ENCODE measurements at places on chromosomes 7 and 10.

DNA sequence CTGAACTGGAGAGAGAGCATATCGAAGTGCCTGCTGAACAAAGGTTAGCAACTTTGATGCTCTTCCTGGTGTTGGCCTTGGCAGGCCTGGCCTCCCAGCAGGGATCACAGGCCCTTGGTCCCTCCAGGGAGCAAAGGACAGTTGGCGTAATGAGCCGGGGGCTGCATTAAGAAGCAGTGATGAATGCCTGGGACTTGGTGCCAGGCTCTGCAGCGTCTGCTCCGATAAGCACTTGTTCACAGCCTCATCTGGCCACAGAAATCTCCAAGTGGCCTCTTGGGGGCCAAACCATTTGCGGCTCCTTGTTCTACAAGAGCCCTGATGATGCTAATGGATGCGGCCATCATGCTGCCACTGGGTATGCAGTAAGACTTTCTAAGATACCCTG, 31.8 kb downstream of the CRHR2 start:
- DNase-seq = no peak

GRCh38 chr7:151038951-151039849, 9.1 kb upstream of the ASIC3 start:
- no peak for DNase-seq

DNA sequence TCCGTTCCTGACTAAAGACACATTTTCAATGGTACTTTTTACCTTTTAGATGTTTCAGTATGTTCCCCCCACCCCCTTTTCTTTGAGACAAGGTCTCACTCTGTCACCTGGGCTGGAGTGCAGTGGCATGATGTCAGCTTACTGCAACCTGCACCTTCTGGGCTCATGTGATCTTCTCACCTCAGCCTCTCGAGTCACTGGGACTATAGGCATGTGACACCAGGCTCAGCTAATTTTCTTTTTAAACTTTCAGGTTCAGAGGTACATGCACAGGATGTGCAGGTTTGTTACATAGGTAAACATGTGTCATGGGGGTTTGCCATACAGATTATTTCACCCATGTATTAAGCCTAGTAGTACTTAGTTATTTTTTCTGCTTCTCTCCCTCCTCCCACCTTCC, 99.3 kb upstream of the RPA3 start:
- no peak for DNase-seq

DNA sequence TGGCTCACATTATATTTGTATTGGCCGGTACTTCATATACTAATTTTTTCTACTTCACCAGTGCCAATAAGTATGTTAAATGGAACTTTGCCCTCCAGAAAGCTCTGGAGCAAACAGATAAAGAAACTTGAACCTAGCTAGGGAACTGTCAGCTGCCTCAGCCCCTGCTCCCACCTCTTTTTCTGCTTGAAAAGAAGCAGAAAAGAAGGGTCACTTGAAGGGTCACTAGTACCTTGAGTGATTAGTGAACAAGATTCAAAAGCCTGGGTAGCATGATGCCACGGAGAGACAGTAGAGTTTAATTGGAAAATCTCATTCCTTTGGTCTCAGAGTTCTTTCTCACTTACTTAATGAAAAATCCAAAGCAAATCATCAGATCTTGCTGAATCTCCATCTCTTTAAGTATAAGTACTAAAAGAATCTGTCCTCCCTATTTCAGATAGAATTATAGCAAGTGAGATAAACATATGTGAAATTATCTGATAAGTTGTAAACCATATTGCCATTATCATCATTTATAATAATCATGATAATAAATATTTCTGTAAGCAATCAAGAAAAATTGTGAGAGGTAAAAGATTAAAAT, 47.7 kb downstream of the PTN start:
- DNase-seq = no peak

DNA sequence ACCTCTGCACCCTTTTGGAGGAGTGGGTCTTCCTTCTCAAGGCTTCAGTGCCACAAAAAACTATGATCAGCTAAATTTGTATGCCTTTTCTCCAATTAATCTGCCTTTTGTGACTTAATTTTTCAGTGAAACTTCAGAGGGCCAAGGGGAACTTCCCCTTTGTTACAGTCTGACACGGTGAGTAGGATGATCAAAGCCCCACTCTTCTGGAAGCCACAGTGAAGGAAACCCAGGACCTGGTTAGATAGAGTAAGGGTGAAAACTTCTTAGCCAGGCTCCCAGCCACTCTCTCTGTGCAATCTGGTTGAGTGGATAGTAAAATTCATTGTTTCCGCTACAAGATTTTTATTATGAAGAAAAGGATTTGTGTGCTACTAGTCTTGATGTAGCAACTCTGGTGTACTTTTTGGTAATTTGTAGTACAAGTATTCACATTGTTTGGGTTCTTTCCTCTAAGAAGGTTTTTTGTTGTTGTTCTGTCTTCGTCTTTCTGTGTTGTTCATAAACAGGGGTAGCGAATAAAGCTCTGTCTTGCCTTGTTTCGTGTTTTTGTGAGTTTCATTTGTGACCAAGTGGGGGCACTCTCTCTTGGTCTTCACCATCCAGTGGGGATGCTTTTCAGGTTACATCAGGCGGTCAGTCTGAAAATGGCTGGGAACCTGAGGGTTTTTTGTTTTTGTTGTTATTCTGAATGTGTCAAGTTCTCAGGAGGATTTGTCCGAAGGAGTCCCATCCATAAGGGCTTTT, 268.5 kb upstream of the NPSR1 start:
- DNase-seq = no peak

DNA sequence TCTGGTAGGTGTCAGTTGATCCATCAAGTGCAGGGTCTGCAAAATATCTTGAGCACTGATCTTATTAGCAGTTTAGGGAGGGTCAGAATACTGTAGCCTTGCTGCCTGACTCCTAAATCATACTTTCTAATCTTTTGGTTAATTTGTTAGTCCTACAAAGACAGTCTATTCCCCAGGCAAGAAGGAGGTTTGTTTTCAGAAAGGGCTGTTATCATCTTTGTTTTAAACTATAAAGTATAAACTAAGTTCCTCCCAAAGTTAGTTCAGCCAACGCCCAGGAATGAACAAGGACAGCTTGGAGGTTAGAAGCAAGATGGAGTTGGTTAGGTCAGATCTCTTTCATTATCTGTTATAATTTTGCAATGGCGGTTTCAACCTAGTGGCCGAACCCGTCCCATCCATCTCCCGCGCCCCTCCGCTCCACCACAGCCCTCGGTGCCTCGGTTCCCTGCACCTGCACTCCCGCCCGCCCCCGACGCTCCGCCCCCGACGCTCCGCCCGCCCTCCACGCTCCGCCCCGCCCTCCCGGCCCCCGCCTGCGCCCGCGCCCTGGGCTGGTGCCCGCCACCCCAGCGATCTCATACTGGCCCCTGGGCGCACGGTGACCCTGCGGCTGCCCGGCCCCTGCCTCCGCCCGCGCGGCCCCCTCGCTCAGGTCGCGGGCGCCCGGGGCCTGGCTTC, at the start of gene ADCK2:
Gene ADCK2, plus strand, starts transcription at position 564 of the 681 bp plus-strand sequence. CDS start 386 bp downstream, outside the sequence.
- DNase-seq = peak; percentile 18

DNA sequence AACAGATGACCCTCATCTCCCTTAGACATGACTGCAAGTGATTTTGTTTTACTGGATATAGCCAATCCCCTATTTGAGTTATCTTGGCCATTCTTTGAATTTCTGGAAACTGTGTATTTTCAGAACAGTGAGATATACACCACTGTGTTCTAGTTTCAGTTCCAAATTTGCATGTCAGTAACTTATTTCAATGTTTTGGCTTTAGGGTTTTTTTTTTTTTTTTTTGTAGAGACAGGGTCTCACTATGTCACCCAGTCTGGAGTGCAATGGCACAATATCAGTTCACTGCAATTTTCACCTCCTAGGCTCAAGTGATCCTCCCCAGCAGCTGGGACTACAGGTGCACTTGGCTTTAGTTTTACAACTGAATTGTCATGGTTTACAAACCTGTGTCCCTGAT, 67.2 kb downstream of the ATAD1 start:
- DNase-seq = no peak

GRCh38 chr10:44389150-44389549, 4.3 kb upstream of the CXCL12 start:
- no peak for DNase-seq

GRCh38 chr10:44325596-44326307, 59.1 kb downstream of the CXCL12 start:
- no peak for DNase-seq

DNA sequence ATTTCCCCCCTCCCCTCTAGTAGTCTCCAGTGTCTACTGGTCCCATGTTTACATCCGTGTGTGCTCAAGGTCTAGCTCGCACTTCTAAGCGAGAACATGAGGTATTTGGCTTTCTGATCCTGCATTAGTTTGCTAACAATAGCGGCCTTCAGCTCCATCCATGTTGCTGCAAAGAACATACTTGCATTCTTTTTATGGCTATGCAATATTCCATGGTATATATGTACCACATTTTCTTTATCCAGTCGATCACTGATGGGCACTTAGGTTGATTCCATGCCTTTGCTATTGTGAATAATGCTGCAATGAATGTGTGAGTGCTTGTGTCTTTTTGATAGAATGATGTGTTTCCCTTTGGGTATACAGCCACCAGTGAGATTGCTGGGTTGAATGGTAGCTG, 160.6 kb downstream of the SFMBT2 start:
- DNase-seq = no peak

DNA sequence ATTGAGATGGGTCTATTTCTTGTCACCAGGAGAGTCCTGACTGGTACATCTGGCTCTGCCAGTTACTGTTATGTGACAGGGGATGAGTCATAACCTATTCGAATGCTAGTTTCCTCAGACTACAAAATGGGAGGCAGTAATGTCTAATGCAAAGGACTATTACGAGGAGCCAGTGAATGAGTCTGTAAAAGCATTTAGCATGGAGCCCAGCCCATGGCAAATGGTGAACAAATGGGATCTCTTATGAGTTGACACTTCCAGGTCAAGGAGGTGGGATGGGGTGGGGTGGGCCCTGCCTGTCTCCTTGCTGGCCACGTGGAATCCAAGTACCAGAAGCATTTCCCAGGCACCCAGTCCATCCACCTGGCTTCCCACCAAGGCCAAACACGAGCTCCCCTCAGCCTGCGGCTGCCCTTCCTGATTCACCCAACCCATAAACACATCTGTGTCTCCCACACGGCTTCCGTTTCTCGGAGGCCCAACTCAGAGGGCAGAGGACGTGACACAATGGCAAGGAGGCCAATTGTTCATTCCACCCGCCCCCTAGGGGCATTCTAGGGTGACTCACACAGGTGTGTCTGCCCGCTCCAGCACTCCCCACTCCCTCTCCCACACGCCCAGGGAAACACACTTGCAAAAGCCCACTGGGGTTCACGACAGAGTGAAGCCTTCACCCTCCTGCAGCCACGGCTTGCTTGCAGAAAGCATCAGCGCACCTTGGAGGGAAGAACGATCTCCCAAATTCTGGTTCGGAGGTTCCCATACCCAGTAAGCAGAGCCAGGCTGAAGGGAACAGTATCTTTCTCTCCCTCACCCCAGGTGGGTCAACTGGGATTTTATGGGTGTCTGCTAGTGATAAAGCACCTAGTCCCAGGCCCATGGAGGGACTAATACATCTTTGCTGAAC, 109.8 kb downstream of the SH3PXD2A start:
- no peak for DNase-seq

- no peak for DNase-seq
Observed at GRCh38 chr10:35516102-35516670, 89.0 kb upstream of the GJD4 start.

DNA sequence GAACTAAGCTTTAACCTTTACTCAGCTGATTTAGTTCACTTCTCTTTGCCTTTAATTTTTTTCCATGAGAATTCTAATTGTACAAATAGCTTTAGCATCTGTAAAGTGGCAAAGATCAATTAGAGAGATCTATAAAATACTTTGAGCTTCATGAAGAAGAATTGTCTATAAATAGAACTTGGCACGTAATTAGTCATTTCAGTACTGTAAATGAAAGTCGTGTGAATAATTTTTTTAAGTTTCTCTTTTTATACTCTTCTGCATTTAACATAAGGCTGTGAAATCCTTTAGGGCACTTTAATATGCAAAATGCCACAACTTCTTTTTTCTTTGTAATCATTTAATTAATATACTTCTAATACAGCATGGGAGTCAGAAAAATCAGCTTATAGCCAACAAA, 177.8 kb downstream of the CSTF2T start:
- no peak for DNase-seq

- no peak for DNase-seq
Observed at GRCh38 chr10:30434273-30435072, 489 bp downstream of the MAP3K8 start.

DNA sequence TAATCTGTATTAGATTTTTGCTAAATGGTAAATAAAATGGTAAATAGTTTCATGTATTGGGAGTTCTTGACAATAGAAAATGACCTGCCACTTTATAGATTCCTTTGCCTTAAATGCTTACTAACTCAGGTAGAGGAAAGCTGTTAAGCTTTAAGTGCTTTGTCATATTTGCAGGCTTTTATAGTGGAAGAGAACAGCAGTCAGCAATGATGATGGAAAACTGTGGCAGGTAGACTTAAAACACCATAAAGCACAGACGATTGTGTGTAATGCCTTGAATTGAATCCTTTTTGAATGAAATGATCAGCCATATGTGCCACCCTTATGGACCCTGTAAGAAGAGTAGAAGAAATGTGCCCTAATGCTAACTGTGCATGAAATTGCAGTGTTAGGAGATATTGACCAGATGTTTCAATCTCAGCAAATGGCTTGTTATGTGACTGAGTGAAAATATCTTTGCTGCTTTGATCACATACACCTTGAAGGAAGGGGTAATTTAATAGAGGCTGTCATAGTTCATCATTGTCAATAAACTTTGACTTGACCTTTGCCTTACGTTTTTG, 230.4 kb downstream of the ADK start:
- DNase-seq = no peak

DNA sequence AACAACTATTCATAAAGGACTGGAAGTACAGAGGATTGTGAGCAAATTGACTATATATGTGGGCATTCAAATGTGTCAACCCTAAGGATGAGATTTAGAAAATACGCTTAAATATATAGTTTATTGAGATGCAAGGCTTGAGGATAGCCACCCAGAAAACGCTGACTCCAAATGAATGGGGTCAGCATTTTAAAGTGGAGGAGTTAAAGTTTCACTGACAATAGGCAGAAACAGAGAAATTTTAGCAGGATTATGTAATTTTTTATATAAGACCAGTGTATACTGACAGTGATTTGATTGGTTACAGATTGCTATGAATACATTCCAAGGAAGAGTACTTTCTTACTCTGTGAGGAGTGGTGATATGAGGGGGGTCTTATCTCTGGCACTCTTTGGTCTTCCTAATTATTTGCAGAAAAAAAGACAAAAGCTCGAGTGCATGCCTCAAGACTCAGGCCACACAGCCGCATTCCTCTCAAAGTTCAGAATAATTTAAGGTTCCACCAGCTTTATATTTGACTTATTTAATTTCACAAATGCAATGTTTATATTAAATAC, 38.6 kb upstream of the ARL4A start:
- DNase-seq = no peak

- no peak for DNase-seq
Observed at GRCh38 chr10:22250897-22251660, 33.3 kb upstream of the EBLN1 start.

- DNase-seq = no peak
Observed at GRCh38 chr7:54874804-54875203, 115.8 kb upstream of the SEC61G start.

GRCh38 chr7:138162236-138162635, 86.0 kb downstream of the AKR1D1 start:
- DNase-seq = no peak

Measured in NCI-H1694 (cell line).